ENCODE measurements at places on chromosomes 2 and 18. TPM values are rescaled to one million over a fixed set of nuclear protein-coding genes. Genes with fewer than 3 reads are reported as not detected.

DNA sequence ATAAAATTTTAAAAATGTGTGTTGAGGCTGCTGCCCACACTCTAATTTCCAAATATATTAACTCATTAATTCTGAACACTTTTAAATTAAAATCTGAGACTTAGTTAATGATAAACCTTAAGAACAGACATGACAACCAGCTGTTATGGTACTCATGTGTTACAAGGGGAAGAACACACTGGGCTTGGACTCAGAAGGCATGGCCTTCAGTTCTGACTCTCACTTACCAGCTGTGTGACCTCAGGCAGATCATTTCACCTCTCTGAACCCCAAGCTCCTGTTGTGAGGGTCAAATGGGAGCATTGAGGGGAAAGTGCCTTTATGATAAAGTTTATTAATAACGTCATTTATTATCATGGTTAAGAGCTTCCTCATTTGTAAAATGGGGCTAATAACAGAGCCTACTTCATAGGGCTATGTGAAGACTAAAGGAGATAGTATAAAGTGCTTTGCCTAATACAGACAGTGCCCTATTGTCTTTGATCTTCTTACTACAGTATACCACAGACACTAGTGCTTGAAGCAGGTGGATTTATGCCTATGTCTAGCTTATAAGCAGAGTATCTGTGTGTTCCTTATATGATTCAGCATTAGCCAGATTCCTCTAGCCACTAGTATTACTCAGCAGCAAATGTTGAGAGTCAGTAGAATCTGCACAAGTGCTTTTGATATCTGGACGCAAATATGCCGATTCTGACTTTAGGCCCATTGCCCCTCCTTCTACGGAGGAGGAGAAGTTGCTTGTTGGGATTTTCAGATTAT, 99.6 kb downstream of the SGPP2 start:
- no peak overlapping the region for H3K27ac ChIP-seq
- no peaks in the 10 kb centered on the region for H3K4me1 ChIP-seq
- no peaks in the 10 kb centered on the region for H3K36me3 ChIP-seq
- DNase-seq = no peak

DNA sequence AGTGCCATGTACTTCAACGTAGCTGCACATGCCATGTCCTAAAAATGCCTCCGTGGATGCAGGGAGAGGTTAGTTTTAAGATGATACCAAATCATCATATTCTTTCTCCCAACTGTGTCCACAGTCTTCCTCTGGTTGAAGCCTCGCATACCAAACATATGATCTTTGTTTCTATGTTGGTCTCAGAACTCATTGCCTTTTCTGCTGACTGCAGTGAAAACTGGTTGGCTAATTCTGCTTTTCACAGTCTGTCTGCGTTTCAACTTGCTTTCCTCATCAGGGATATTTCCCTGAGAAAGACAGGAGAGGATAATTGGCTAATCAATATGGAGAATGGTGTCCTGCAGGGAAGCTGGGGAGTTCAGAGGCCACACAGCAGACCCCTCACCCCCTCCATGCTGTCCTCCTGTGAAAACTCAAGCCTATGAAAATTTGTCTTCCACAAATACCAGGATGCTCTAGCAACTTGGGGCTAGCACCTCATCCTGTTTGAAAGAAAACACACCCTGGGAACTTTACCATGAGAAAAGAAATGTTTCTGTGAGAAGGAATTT, 192.2 kb upstream of the PXDN start:
- no peak overlapping the region for H3K4me3 ChIP-seq
- DNase-seq = no peak
- H3K36me3 ChIP-seq = no peaks in the 10 kb centered on the region
- H3K27ac ChIP-seq = no peak overlapping the region
- H3K4me1 ChIP-seq = no peaks in the 10 kb centered on the region

GRCh38 chr2:159052157-159052601, 83.7 kb downstream of the TANC1 start:
- H3K36me3 ChIP-seq = no peaks in the 10 kb centered on the region
- no peaks in the 10 kb centered on the region for H3K27me3 ChIP-seq
- no peak overlapping the region for H3K4me3 ChIP-seq
- H3K27ac ChIP-seq = peak overlapping the region; percentile 67
- no peak for DNase-seq

DNA sequence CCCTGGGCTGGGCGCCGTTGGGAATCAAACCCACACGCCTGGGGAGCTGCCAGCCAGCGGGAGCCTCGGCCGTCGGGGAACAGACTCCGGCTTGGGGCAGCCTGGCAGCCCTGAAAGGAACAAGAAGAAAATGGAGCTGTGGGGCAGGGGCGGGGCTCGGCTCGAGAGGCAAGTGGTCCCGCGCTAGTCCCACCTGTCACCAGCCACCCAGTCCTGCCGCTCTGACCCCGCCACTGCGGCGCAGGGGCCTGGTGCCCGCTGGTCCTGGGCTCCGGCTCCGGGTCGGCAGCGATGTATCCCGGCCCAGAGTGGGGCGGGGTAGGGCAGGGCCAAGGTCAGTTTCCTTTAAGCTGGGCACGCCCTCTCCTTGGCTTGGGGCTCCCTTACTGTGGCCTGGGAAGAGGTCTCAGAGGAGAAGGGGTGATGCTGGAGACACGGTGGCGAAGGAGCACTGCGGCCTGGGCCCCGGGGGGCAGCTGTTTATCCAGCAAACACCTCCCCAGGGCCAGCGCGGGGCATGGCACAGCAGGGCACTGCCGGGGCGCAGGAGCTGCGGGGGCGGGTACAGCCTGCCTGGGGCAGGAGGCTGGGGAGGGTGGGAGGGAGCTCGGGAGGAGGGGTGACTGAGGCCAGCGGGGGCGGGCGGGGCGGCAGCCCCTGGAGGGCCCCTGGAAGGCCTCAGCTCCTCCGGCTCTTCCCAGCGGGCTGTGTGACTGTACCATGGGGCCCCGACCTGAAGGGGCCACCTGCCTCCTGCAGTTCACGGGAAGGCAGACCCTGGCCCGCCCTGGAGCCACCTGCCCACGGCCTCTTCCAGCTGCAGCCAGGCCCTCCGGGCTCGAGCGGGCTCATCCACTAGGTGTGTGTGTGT, 15.6 kb downstream of the ODC1 start:
- H3K4me3 ChIP-seq = no peak overlapping the region
- no peaks in the 10 kb centered on the region for H3K36me3 ChIP-seq
- H3K27ac ChIP-seq = no peak overlapping the region

- no peak overlapping the region for H3K27ac ChIP-seq
- H3K27me3 ChIP-seq = no peaks in the 10 kb centered on the region
- no peaks in the 10 kb centered on the region for H3K4me1 ChIP-seq
- no peak for DNase-seq
Measured at GRCh38 chr18:24936691-24937090, 415.3 kb downstream of the ZNF521 start.

- DNase-seq = no peak
- no peaks in the 10 kb centered on the region for H3K36me3 ChIP-seq
- H3K27me3 ChIP-seq = no peaks in the 10 kb centered on the region
- H3K27ac ChIP-seq = no peak overlapping the region
- H3K4me3 ChIP-seq = no peak overlapping the region
Measured at GRCh38 chr2:11553661-11554398, 20.0 kb downstream of the GREB1 start.

DNA sequence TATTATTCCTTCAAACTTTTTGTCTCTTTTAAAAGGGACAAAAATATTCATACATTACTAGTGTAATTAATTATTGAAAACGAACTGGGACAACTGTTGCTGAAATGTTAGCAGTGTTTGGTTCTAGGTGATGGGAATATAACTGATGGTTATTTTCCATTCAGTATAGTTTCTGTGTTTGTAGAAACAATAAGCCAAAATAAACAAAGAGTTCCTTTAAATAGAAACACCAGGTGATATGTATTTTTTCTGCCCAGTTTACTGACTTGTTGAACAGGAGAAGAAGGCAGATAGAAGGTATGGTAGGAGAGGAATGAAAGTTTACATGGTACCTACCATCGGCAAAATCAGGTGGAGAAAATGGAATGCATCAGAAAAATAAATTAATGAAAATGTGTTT, 74.2 kb downstream of the LYPD6B start:
- no peak overlapping the region for H3K4me3 ChIP-seq
- H3K27ac ChIP-seq = no peak overlapping the region
- no peaks in the 10 kb centered on the region for H3K4me1 ChIP-seq
- no peaks in the 10 kb centered on the region for H3K36me3 ChIP-seq
- no peak for DNase-seq

GRCh38 chr18:45860971-45861370, 35.5 kb downstream of the SIGLEC15 start:
- H3K4me3 ChIP-seq = no peak overlapping the region
- DNase-seq = no peak
- no peaks in the 10 kb centered on the region for H3K27me3 ChIP-seq

DNA sequence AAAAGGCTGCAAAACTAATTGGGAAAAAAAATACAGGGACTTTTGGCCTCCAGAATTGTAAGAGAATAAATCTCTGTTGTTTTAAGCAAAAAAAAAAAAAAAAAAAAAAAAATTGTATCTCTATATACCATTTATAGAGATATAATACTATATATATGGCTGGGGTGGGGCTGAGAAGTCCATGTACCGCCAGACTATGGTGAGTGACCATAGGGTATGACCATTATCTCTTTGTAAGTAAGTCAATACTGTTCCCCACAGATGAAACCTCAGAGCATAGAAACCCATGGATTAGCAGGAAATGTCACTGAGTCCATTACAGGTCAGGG, 117.1 kb upstream of the MCFD2 start:
- H3K36me3 ChIP-seq = peaks cover 4% of the 10 kb centered on the region
- no peak overlapping the region for H3K4me3 ChIP-seq
- no peaks in the 10 kb centered on the region for H3K27me3 ChIP-seq
- no peaks in the 10 kb centered on the region for H3K4me1 ChIP-seq
- H3K27ac ChIP-seq = peak overlapping the region; percentile 91
- DNase-seq = no peak

GRCh38 chr2:11343368-11343649, 1.1 kb downstream of the ROCK2 start:
- no peaks in the 10 kb centered on the region for H3K36me3 ChIP-seq
- DNase-seq = no peak
- peak overlapping the region; percentile 88 for H3K4me3 ChIP-seq
- peaks cover 49% of the 10 kb centered on the region for H3K4me1 ChIP-seq
- H3K27ac ChIP-seq = peak overlapping the region; percentile 98

DNA sequence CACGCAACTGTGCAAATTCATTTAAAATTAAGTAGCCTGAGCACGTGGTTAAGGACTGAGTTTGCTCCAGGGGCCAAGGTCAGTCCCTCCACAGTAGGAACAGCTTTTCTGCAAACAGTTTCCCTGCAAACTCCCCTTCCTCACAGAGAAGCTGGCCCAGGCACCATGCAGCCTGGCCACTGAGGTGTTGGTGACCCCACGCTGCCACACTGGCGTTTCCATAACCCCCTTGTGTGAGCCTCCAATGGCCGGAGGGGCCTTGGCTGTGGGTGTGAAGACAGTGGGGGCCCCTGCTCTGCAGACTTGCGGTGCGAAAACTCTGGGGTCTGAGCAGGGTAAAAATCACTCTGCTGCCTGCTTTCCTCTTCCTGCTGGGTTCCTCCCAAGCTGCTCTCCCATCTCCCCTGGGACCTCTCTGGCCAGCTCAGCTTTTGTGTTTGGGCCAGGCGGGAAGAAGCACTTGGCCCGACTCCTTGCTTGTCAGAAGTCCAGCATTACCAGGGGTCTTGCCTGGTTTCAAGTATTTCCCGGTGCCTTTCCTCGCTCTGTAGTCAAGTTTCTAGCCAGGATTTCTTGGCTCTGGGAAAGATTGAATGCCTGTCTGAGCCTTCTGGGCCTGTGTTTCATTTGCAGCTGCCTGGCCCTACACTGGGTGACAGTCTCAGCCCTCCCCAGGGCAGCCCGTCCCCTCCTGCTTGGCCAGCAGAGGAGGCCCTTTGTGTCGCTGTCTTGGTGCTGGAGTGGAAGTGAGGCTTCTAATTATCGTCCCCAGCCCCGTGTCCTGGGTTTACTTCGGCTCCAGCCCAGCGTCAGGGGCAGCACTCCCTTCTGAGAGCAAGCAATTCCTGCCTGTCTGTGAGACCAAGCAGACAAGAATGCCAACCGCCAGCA, 131.4 kb upstream of the SLC1A4 start:
- peak overlapping the region; percentile 96 for H3K27ac ChIP-seq
- no peaks in the 10 kb centered on the region for H3K36me3 ChIP-seq
- no peaks in the 10 kb centered on the region for H3K27me3 ChIP-seq
- DNase-seq = peak; percentile 80

- H3K36me3 ChIP-seq = no peaks in the 10 kb centered on the region
- H3K4me3 ChIP-seq = no peak overlapping the region
- H3K27ac ChIP-seq = no peak overlapping the region
- no peaks in the 10 kb centered on the region for H3K27me3 ChIP-seq
- peaks cover 25% of the 10 kb centered on the region for H3K4me1 ChIP-seq
Measured at GRCh38 chr2:160299540-160299939, 99.5 kb upstream of the ITGB6 start.

DNA sequence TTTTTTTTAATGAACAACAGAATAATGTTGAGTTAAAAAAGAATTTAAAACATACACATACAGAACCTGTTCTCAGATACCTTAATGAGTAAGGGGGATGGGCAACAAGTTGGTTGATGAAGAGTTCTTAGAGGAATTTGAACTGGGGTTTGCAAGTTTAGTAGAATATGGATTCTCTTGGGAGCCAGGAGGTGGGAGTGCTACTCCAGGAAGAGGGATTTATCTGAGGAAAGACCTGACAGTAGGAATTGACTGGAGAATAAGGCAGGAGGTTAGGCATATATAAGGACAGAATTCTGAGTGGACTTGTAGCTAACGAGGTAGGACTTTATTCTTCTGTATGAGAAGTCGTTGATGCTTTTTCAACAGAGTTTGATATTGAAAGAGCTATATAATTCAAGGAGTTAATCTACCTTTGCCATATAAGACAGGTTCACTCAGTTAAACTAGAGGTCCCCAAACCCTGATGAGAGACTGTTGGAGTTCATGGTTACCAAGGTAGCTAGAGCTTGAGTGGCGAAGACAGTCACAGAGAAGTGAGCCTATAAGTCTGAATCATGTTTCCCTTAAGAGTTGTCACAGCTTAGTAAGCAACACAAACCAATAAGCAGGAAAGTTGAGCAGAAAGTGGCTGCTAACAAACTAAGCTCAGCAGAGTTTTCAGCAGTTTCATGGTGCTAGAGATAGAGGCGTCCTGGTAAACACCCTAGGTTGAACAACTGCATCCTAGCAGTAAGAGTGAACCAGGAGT, 88.2 kb downstream of the NCOA1 start:
- H3K4me1 ChIP-seq = peaks cover 37% of the 10 kb centered on the region
- H3K27ac ChIP-seq = no peak overlapping the region

- no peaks in the 10 kb centered on the region for H3K4me1 ChIP-seq
- H3K4me3 ChIP-seq = no peak overlapping the region
- DNase-seq = no peak
Measured at GRCh38 chr2:111058264-111058663, 62.5 kb upstream of the BCL2L11 start.

- no peaks in the 10 kb centered on the region for H3K36me3 ChIP-seq
- H3K27ac ChIP-seq = no peak overlapping the region
- DNase-seq = no peak
- no peaks in the 10 kb centered on the region for H3K4me1 ChIP-seq
- no peaks in the 10 kb centered on the region for H3K27me3 ChIP-seq
- H3K4me3 ChIP-seq = no peak overlapping the region
Measured at GRCh38 chr2:59798687-59799232, 754.7 kb downstream of the BCL11A start.

The MBD2 gene
- total RNA-seq = 21.6 TPM

The POTEI gene
- not detected for total RNA-seq

The LYPD6 gene
- total RNA-seq = 1.5 TPM

The FBXO11 gene
- 71.7 TPM for total RNA-seq

Measured in sigmoid colon (tissue), 7 donors.